ENCODE measurements at places on chromosomes 4 and X. TPM values are rescaled to one million over a fixed set of nuclear protein-coding genes. Genes with fewer than 3 reads are reported as not detected.

Gene PABPC4L
- 3.8 TPM for total RNA-seq

DNA sequence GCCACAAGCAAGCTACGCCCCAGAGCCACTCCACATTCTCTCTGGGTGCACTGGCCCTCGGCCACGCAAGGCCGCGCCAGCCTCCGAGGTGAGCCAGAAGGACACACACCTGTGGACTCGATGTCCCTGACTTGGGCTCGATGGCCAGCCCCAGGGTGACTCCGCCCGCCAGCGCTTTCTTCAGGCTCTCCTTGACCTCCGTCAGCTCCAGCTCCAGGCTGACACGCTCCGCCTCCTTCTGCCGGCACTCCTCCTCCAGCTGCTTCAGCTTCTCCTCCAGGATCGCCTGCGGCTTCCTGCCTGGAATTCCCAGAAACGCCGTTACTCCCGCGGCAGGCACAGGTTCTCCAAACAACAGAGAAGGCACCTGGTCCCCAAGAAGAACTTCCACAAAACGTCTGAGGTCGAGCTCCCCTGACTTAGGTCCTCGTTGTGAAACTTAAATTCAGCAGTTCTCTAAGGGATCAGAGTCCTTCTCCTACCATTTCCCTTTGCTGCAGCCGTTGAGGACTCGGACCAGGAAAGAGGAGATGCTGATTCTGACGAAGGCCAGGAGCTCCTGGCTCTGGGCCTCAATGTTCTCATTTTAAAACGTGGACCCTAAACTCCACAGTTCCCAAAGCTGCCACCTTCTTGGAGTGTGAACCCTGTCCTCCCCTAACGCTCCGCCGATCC is 166.8 kb downstream of the AFAP1 start:
- DNase-seq: no peak

- no peak for DNase-seq
Observed at GRCh38 chr4:20592013-20592412, 108.2 kb upstream of the PACRGL start.

GRCh38 chr4:8383451-8384160 is 56.9 kb downstream of the ACOX3 start:
- DNase-seq: no peak

- DNase-seq: no peak
Observed at GRCh38 chr4:152209772-152210493, 326.0 kb downstream of the FBXW7 start.

- no peak for DNase-seq
Observed at GRCh38 chrX:109687903-109688302, 45.2 kb downstream of the ACSL4 start.

Gene DGKK
- 0.27 TPM for total RNA-seq

GRCh38 chrX:38008658-38009057 is 2.3 kb downstream of the SYTL5 start:
- no peak for DNase-seq

DNA sequence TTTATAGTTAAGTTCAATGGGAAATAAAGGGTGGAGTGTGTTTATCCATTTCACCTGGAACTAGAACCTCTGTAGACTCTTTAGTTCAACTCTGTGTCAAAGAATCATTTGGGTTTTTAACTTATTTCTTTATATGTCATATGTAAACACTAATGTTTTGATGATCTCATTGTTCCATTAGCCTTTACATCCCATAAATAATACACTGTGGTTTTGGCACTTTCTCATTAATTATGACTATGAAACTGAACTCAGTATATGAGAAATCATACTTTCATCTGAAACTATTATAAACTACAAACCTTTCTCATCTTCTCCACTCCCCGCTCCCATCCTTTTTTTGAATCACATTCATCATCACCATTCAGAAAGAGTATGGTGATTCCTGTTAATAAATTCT is 31.0 kb downstream of the F8 start:
- no peak for DNase-seq

- DNase-seq: no peak
Observed at GRCh38 chr4:142959173-142959572, 113.1 kb upstream of the INPP4B start.

- no peak for DNase-seq
Observed at GRCh38 chr4:39524161-39524957, 2.9 kb downstream of the UGDH start.

GRCh38 chr4:56424697-56425514 is 10.5 kb downstream of the PPAT start:
- peak; percentile 41 for DNase-seq

GRCh38 chr4:99856166-99856565 is 38.1 kb downstream of the LAMTOR3 start:
- peak; percentile 51 for DNase-seq

- no peak for DNase-seq
Observed at GRCh38 chrX:152480269-152481212, 29.4 kb upstream of the GABRA3 start.

Gene CUL4B
- 24.3 TPM for total RNA-seq

DNA sequence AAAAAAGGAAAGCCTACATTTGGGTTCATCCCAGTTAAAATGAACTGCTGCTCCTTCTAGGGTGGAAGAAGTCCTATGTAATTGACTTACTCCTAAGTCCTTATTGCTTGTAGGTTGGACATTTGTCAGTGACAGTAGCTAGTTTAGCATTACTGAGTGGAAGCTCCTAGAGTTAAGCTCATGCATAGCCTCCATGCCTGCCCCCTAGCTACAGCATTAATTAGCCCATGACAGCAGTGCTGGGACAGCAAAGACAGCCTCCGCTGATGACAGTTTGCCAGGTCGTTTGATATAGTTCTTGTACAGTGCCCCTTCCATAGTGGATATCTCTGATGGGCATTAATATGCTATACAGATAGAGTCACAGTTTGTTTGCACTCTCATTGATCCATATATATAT is 18.7 kb upstream of the GALNTL6 start:
- DNase-seq: peak; percentile 27

- no peak for DNase-seq
Observed at GRCh38 chrX:1914606-1915365, 299.9 kb downstream of the ASMT start.

DNA sequence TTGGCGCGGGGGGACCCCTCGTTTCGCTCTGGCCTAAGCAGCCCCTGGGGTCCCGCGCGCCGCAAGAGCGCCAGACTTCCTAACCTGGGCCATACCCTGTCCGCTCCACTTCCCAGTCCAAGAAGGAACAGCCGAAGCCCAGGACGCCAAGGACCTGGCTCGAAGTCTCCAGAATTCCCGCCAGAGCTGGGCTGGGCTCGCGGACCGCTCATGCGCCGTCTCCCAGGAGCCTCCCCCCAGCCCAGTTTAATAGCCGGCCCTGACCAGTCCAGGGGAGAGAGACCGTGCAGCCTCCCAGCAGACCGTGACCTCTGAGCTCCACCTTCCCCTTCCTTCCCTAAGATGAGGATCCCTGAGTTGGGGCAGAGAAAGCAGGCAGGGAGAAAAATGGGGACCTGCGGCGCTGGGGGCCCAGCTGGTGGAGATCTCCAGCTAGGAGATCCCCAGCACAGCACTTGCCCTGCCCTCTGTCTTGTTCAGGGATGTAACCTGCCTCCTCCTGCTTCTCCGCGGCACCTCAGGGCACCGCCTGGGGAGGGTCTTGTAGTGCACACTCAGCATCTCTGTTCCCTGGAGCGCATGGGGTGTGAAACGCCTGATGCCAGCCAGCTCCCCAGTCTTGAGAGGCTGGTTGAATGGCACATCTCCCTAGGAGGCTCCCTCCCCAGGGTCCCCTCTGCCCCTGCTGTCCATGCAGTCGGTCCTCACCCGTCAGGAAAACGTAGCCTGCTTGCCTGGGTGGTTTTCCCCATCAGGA is 1.2 kb upstream of the LETM1 start:
- peak; percentile 35 for DNase-seq

DNA sequence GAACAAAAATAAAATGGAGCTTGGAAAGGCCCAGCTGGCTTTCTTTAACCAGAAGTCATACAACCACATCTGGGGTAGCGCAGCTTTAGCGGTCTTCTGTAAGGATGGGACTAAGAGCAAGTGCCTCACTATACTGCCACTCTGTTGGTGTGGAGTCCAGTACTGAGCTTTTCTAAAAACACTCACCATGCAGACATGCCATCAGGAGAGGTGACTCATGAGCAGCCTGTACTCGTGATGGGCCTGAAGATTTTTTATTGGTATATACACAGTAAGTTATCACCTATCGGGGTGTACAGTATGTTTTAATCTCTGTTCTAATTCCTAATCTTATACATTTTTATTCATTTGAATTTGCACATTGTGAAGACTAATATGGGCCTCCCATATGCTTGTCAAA is 9.6 kb downstream of the PPP3CA start:
- DNase-seq: peak; percentile 41

DNA sequence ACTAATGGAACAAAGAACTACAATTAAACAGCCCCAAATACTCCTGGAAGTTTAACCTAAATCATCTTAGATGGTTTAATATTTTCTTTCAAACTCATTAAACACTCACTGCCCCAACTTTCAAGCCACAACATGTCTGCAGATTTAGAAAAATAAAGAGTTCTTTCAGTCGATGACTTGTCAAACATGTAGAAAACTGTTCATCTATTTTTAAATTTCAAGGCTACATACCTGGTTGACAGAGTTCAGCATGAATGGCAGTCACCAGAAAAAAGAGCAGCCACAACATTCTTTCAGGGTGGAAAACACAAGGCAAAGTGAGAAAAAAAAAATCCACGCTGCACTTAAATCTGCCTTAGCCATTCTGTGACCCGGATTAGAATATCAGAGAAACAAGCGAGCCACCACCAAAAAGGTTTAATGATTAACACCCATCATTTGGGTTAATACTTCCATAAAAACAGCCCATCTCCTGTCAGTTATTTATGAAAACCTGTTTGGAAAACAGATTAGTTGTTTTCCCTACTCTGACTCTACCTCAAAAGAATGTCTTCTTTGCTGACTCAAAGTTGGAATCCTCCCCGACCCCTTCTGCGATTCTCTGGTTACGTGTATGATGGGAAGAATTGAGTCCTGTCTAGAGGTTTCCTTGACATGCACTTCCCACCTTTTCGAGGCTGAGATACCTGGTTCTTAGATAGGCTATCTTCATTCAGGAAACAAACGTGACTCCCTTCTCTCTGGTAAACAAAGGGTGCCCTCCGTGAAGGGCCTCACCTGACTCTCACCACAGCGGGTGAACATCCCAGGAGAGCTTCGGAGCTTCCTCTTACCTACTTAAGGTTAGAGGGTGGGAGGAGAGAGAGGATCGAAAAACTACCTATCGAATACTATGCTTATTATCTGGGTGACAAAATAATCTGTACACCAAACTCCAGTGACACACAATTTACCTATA is at the start of gene CLTRN:
Gene CLTRN, minus strand, starts transcription at position 319 of the 958 bp plus-strand sequence. Its CDS starts 30 bp downstream, at position 289.
- no peak for DNase-seq

GRCh38 chr4:55181010-55182005 is 55.9 kb upstream of the KDR start:
- peak; percentile 62 for DNase-seq

Gene SERTM2
- total RNA-seq: 9.3 TPM

Gene FAM13A
- total RNA-seq: 43.8 TPM

DNA sequence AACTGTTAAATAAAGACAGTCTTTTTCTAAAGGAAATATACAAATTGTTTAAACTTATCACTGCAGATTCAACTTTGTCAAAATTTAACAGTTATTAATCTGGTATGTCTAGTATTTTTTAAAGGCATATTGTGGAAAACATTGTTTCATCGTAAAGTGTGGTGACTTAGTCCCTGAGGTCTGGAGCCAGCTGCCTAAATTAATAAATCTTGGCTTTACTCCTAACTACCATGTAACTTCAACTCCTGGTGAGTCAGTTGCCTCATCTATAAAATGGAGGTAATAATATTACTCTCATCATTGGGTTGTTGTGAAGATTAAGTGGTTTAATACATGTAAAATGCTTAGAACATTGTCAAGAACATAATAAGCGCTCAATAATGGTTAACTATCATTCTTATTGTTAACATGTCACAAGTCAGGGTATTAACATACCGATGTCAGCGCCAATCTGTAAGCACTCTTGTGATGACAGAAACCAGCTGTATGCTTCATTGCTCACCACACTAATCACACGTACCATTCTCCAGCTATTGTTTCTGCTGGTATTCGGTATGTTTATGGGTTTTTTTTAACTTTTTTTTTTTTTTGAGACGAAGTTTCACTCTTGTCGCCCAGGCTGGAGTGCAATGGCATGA is 14.1 kb upstream of the SMIM43 start:
- DNase-seq: peak; percentile 83

Gene EDNRA
- 43.1 TPM for total RNA-seq

DNA sequence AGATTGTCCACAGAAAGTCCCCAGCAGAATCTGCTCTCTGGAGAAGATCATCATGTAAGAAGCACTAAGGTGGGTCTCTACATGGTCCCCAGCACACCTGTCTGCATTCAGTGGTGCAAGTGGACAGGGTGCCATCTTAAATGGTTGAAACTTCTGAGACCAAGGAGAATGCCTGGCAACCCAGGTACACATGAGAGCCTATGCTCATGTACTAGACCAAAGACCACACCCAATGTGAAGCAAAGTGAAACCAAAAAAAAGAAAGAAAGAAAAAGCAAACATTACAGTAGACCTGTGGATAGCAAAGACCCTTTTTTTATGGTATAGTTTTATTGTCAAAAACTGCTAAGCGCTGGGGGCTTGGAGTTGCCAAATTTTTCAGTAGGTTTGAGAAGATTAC is 15.0 kb downstream of the CD40LG start:
- DNase-seq: no peak

Gene RBM46
- total RNA-seq: 0.11 TPM

- DNase-seq: no peak
Observed at GRCh38 chr4:15153662-15154061, 151.4 kb downstream of the CPEB2 start.

GRCh38 chr4:112361181-112361791 is 64.1 kb downstream of the ALPK1 start:
- no peak for DNase-seq

- DNase-seq: no peak
Observed at GRCh38 chr4:8422786-8423185, 17.7 kb downstream of the ACOX3 start.

- DNase-seq: peak; percentile 7
Observed at GRCh38 chr4:122632396-122633143, 11.7 kb upstream of the IL21 start.

Gene PPA2
- 126 TPM for total RNA-seq

DNA sequence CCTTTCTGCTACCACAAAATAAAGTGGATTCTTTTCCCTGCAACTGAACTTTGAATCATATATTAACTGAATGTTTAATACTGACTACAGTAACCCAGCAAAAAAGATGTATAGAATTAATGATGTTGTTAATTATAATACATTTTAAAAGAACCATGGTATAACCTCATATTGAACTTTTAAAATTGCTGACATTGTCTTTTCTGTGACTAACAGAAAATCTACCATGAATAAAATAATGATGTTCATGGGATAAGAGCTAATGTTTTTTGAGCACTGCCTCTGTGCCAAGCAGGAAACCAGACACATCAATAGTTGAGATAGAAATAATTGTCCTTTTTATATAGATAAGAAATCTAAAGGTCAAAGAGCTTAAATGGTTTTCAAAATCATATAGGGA is 691.9 kb downstream of the PDHA2 start:
- DNase-seq: no peak

GRCh38 chr4:118997601-118998000 is 108.9 kb downstream of the SYNPO2 start:
- peak; percentile 15 for DNase-seq

Gene CYTL1
- 0.57 TPM for total RNA-seq

Data from cardiac muscle cell (in vitro differentiated cells and primary cell).